ENCODE measurements at places on chromosomes 6 and 20.
A peak's percentile ranks its signal among the peaks of the same experiment; 100 is the strongest.

DNA sequence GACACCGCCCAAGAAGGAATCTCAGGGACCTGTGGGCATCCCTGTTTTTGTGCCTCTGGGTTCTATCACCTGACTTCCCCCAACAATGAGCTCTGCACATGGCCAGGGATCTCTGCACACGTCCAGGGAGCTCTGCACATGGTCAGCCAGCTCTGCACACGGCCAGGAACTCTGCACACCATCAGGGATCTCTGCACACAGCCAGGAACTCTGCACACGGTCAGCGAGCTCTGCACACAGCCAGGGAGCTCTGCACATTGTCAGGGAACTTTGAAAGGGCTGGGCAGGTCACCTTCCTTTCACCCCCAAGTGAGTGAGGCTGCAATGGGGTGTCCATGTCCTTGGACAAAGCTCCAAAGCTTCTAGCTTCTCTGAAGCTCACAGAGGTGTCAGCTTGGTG is 5.2 kb upstream of the SLCO4A1 start:
- DNase-seq, result no peak

GRCh38 chr6:74991573-74992332 is 214.1 kb downstream of the COL12A1 start:
- DNase-seq, result no peak

DNA sequence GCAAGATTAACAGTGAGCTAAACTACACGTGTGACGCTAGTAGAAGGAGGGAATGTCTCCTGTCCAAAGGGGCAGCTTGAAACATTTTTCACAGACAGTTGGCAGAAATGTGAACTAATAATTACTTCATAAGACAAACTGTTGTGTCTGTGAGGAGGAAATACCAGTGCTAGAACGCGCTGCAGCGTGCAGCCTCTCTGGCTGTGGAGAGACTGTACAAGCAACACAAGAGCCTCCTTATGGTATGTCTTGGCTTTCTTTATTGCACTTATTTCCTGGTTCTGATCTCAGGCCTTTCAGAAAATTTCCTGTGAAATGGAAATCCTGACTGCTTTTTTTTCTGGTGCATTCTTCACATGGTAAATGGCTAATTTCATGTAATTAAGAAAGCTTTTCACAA is 25.3 kb upstream of the TIAM2 start:
- no peak for DNase-seq

DNA sequence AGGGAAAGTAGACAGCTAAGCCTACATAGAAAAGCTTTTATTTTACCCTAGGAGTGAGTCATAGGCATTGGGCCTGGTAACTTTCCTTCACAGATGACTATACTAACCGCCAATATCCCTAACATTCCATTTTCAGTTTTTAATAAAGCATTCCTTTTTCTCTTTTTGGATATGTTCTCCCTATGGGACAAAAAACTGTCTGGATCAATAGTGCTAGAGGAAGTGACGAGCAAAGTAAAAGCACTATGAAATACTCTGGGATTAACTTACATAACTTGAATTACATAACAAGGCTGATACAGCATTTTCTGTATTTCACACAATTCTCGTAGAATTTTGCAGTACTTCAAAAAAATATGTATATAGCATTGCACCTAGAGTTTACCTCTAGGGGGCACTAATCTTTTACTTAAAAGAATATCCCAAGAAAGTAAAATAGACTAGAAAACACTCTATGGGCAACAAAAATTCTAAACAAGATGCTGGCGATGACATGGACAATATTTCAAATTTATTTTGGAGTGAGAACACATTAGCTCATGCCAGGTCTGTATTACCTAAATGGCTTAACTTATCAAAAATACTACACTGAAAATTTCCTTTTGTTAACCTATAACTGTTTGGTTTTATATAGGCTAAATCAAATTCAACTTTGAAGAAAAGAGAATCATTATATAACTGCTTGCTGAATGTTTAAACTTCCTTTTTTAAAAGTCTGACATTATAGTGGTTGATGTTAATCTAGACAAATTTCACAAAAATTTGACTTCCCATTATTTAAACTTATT is 66.3 kb upstream of the DST start:
- DNase-seq, result no peak

GRCh38 chr6:104218116-104218515 is 641.6 kb downstream of the HACE1 start:
- no peak for DNase-seq

GRCh38 chr6:168169624-168170023 is 90.6 kb upstream of the FRMD1 start:
- no peak for DNase-seq

- DNase-seq, result peak; percentile 16
These were observed 2.1 kb downstream of the VEGFA start for GRCh38 chr6:43771858-43772680.

GRCh38 chr20:20231528-20232298 is 136.2 kb upstream of the INSM1 start:
- no peak for DNase-seq

- DNase-seq, result no peak
These were observed 52.5 kb downstream of the ALDH5A1 start for GRCh38 chr6:24547243-24547642.

- no peak for DNase-seq
These were observed 8.1 kb upstream of the APCDD1L start for GRCh38 chr20:58523072-58523970.

GRCh38 chr6:92485487-92485886 is 933.9 kb downstream of the EPHA7 start:
- DNase-seq, result no peak

DNA sequence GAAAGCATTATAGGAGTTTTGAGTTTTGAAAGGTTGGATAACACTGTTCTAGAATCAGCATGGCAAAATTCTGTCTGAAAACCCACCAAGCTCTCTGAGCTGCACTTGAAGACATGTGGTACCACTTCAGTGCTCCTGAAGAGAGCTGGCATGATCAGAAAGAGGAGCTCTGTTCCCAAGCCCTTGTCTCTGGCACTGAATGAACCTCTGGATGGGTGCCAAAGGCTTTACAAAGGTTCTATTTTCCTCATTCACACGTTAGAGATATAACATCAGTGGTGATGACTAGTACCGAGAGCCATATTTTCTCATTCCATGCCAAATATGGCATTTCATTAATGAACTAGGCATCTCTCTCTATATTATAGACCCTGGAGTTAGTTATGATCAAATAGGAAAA is 301.8 kb upstream of the ID4 start:
- peak; percentile 98 for DNase-seq

DNA sequence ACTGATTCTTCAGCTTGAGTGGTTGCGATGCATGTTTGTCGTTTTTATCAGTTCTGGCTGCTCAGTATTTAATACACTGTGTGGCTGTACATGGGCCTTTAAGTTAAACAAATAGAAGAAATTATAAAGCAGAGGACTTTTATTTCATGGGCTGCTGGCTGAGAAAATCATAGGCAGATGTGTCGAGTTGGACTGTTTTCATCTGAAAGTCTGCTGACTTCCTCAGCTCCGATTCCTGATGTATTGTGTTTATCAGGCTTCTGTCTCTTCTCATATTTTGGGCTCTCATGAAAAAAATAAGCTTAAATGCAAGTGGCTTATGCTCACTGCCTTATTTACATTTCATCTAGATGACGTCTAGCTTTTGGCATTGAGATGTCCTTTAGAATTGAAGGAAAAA is 129.5 kb upstream of the GGTLC1 start:
- no peak for DNase-seq

- DNase-seq, result no peak
These were observed 8.8 kb downstream of the ZBTB46 start for GRCh38 chr20:63822276-63822696.

DNA sequence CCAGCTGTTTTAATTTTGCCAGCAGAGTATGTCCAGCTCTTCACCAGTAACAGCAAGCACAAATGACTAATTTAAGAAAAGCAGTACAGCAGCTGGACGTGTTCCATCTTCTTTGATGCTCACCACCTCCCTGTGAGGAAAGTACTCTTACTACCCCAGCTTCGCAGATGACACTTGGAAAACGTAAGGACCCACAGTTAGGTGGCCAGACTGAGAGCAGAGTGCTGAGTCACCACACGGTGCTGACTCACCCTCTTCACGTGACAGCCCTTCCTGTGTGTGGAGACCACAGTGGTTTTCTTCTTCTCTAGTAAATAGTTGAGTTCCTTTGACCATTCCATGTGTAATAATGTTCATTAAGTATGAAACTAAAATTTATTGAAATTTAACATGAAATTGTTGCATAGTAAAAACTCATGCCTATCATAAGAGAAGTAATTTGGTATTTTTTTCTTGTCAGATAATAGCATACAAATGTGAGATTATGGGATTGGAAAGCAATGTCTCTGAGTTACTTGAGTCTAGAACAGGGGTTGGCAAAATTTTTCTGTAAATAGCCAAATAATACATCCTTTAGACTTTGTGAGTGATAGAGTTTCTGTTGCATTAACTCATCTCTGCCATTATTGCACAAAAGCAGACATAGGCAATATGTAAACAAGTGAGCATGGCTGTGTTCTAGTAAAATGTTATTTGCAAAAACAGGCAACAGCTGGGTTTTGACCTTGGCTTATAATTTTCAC is 76.6 kb downstream of the SLX4IP start:
- peak; percentile 61 for DNase-seq

- DNase-seq, result no peak
These were observed 70.2 kb downstream of the RCAN2 start for GRCh38 chr6:46420921-46421638.

GRCh38 chr20:37346236-37346534 is 245 bp downstream of the SRC start:
- DNase-seq, result no peak

- peak; percentile 73 for DNase-seq
These were observed 9.7 kb downstream of the TRIM31 start for GRCh38 chr6:30102970-30103871.

GRCh38 chr20:33172781-33173180 is 4.8 kb downstream of the BPIFA2 start:
- DNase-seq, result peak; percentile 86

GRCh38 chr6:37585523-37585905 is 85.8 kb upstream of the CCDC167 start:
- DNase-seq, result no peak

GRCh38 chr20:3563133-3563532 is 92.3 kb downstream of the ATRN start:
- DNase-seq, result no peak

DNA sequence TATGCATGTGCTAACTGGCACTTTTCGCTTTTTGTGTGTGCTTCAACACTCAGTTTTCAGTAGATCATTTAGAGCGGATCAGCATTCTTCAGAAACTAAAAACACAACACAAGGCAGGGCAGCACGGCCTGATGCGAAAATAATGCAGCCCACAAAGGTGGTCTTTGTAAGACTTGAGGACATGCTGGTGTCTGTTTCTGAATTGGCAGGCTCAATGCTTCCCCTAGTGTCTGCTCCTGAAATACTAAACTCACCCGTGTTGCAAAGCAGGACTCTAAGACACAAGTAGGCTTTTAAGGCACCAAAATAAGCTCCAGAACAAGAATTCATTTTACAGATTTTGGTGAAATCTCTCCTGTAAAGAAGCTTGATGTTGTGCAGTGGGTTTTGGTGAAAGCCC is 676.5 kb downstream of the TENT5A start:
- DNase-seq, result no peak

- no peak for DNase-seq
These were observed 102.6 kb downstream of the MRPL14 start for GRCh38 chr6:44024574-44025219.

DNA sequence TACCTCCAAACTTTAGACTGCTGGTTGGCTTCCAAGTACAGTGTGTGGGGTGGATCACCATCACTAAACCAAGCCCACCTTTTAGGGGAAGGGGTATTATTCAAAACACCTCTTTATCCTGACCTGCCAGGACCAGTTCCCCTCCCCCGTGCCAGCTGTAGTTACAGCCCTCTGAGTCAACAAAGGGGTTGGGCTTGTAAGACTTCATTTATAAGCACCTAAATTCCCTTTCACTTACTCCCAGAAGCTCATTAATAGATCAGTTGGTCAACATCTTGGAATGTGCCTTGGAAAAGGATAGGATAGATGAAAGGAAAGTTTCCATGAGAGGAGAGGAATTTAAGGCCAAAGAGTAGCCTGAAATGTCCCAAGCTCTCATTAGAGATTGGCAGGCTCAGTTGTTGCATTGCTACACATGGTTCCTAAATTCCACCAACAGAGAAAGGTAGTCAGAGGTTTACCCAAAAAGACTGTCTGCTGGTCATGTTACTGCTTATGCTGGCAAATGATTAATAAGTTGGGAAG is 59.2 kb downstream of the TNFAIP3 start:
- DNase-seq, result no peak

- DNase-seq, result peak; percentile 16
These were observed 127.9 kb upstream of the NAA20 start for GRCh38 chr20:19889011-19889953.

DNA sequence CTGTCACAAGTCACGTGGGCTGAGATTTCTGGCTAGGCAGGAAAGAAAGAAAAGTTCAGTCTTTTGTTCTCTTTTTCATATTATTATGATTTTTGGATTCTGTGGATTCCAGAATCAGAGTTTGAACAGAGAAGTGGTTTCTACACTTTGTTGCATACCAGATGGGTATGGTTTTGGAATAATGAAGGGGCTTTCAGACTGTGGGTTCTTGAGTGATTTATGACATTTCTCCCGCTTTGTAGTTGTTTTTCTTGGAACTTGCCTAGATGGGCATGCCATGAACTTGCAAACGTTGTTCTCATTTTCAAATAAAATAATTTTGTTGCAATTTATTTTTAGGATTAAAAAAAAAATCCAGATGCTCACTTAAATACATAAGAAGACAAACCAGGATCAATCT is 34.4 kb downstream of the CBFA2T2 start:
- DNase-seq, result no peak

- DNase-seq, result peak; percentile 42
These were observed 125.8 kb downstream of the MRPL14 start for GRCh38 chr6:44001318-44002066.

- peak; percentile 97 for DNase-seq
These were observed 6.6 kb downstream of the L3MBTL1 start for GRCh38 chr20:43513931-43514647.

GRCh38 chr6:115901896-115902295 is 158.8 kb downstream of the FRK start:
- DNase-seq, result no peak

DNA sequence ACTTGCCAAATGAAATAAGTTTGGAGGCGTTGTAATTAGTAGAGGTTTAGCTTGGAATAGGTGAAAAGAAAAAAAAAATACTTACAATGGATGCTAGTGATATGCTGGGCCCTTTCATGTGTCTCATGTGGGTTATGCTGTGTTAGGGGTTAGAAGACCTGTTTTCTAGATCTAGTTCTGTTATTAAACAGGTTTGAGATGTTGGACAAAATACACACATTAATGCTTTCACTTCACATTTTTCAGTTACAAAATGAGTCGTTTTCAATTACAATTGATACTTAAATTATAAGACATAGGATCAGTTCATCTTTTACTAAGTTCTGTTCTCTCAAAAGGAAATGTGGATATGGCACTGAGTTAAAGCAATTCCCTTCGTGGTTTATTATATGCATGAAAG is 509.8 kb downstream of the EPM2A start:
- DNase-seq, result no peak

- no peak for DNase-seq
These were observed 72.4 kb upstream of the NXT1 start for GRCh38 chr20:23278172-23278571.
